LoVo (cell line): ENCODE measurements at places on chromosomes 7 and 10.

DNA sequence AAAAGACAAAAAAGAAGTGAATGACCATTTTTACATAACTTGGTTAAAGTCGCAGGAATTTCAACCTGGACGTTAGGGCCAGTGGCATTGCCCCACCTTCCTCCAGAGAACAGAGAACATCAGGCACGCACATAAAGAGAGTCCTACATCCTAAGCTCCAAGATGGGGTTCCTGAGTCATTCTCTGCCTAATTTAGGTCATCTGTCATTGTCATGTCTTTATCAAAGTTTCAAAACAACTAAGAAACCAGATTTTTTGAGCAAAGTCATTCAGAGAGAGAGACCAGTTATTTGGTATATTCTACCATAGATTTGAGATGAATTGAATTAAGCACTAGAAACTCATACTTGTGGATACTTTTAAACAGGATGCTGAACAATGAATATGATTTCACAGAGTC lies 241.7 kb downstream of the CALN1 start:
- DNase-seq, result no peak

- no peak for DNase-seq
These were observed 206.5 kb upstream of the PRKCQ start for GRCh38 chr10:6786579-6787031.

GRCh38 chr7:133528796-133529195 lies 275.9 kb downstream of the EXOC4 start:
- no peak for DNase-seq

GRCh38 chr7:67788669-67789068 lies 792.0 kb downstream of the TYW1 start:
- no peak for DNase-seq

- DNase-seq, result peak; percentile 24
These were observed 103.7 kb downstream of the ZNF92 start for GRCh38 chr7:65477326-65477725.

DNA sequence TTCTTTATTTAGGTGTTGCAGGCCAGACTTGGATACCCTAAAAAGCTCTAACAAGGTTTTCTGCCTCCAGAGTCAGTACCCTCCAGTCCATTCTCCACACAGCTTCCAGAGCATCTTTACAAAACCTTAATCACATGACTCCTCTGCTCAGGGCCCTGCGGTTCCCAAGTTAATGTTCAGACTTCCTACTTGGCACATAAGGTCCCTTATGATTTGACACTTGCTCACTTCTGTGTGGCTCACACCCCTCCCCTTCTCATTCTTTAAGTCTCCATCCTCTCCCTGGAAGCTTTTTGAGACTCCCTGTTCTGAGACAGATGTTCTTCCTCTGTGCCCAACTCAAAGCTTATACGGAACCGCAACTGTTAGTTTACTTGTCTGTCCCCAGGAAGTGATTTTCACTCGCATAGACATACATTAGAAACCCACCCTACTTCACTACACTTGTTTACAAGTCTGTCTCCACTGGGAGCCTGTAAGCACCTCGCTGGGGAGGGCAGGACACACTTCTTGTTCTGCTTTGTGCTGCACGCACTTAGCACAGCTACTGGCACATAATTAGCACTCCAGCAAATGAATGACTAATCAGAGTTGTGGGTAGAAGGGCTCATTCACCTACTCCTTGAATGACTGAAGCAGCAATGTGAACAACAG lies 154.3 kb upstream of the LAMB4 start:
- no peak for DNase-seq

DNA sequence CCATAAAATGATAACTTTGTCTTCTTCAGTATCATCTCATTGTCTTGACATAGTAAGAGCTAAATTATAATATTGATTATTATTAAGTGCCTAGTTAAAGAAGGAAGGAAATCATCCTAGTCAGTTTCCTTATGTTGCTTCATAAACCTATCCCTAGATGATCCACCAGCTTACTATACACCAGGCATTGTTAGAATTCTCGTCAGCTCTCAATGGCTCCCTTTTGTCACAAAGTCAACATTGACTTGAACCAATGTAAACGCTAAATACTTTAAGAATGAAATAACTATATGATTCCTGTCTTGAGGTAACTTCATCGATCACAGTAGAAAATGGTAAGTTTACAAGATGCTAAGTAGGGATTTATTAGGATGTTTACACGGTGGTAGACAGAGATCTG lies 1162.9 kb downstream of the CNTNAP2 start:
- DNase-seq, result no peak

DNA sequence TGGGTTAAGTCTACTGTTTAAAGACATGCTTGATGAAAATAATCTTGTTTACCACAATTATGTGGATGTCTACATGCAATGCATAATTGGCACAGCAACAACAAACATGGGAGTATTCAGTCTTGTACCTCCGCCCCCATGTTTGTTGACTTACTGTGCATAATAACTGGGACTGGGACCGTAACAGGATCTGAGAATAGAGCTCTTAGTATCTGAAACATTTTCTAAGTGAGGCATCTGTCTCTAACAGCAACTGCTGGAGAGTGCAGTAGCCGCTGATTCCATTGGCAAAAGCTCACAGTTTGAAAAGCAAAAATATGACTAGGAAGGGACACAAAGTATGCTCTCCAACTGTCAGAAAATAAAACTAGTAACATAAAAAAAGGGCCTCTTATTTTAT lies 61.6 kb downstream of the ENO4 start:
- DNase-seq, result no peak

DNA sequence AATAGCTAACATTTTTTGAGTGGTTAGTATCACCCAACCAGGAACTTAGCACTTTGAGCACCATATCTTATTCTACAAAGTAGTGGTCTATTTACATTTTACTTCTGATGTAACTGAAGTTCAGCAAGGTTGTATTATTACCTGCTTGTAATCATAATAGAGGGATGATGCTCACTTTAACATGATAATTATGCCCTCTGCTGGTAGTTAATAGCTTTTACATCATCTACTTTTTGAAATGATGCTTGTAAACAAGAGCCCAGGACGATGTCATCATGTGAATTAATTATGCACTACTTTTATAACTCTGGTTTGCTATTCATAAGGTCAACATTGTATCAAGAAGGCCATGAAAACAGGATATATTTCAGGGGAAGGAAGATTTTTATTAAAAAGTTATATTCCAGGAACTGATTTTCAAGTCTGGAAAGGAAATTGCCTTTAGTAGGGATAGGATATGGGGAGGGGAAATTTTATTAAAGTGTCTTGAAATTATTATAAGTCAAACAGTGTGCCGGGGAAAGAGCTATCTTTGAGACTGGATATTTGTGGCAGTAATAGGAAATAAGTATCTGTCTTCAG lies 80.3 kb upstream of the SCIN start:
- DNase-seq, result peak; percentile 71

GRCh38 chr10:22648547-22648961 lies 65.8 kb downstream of the PIP4K2A start:
- peak; percentile 24 for DNase-seq

DNA sequence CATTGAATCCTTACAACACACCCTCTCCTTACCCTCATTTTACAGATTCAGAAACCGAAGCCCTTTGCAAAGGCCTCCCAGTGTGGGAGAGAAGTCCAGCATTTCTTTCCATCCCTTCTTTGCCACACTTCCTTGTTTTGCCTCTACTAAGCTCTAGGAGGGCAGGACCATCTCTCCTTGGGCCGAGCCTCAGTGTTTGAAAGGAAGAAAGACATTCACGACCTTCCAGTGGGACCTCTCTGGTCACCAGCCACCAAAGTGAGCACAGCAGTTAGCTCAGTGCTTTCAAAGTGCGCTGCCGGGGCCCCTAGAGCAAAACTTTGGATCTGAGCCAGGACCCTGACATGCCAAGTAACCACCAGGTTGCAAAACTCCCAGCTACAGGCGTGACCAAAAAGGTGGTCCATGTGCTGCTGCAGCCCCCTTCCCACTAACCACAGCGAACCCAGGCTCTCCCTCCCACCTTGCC lies 12.4 kb downstream of the CTBP2 start:
- DNase-seq, result no peak

DNA sequence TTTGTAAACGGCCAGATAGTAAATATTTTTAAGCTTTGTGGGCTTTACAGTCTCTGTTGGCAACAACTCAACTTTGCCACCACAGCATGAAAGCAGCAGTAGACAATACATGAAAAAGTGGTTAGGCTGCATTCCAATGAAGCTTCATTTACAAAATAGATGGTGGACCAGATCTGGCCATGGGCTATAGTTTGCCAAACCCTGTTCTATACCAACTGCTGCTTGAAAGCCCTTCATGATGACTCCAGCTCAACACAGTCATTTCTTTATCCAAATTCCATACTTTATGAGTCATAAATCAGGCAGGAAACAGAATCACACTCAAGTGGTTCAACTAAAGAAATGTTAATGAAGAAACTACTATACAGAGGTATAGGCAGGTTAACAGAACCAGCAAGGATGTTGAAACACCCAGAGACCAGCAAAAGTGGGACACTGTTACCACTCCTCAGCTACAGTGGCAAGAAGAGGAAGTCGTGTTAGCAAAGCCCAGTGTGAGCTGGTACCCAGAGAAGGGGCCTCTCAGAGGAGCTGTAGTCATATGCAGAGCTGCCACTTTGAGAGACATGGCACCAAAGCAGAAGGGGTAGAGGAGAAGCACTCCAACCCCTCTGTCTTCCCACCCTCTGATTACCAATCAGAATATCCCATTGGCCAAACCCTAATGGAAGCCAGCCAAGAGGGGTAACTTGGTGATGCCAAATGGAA lies 72.5 kb downstream of the PRLHR start:
- peak; percentile 6 for DNase-seq

GRCh38 chr10:16231734-16232435 lies 204.9 kb upstream of the PTER start:
- no peak for DNase-seq

DNA sequence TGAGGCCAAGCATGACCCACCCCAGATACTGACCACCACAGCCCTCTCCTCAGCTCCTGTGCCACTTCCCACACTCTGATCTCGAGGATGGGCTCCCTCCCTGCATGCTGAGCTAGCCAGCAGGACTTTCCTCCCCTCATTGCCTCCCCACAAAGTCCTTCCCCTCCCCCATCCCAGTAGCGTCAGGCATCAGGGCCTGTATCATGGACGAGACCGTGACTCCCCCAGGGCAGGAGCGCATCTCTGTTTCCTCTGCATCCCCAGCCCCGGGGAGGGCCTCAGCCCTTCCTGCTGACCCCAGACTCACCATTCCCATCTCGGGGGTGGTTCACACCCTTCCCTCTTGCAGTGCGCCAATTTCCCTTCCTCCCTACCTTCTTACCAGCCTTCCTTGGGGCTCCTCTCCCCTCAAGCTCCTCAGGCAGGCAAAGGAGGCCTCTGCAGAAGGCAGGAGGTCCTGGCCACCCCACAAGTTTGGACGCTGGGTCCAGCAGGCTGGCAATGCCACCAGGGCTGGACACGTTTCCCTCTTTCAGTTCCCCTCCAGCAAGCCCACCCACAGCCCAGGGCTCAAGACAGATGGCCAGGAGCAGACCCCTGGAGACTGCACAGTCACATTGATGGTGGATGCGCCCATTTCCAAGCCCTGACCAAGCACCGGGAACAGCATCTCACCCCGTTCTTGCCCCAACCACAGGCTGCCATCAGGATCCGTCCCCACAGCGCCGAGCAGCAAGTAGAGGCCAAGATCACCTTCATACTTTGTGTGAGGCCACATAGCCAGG lies 36.5 kb downstream of the GRID1 start:
- DNase-seq, result no peak

DNA sequence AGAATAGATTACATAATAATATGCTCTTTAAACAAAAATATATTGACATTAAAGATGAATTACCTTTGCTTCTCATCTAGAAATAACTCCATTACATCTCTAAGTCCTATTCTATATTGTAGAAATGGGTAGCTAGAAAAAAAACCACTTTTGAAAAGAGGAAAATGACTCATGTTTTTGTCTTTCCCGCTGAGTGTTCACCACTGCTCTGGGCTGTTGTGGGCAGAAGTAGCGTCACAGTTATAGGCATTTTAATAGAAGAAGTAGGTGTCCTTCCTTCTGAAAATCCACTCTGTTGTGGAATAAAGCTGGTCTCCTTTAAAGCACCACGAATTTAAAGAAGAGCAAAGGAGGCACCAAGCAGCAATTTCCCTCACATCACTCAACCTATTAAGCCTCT lies 117.6 kb upstream of the NFE2L3 start:
- no peak for DNase-seq

DNA sequence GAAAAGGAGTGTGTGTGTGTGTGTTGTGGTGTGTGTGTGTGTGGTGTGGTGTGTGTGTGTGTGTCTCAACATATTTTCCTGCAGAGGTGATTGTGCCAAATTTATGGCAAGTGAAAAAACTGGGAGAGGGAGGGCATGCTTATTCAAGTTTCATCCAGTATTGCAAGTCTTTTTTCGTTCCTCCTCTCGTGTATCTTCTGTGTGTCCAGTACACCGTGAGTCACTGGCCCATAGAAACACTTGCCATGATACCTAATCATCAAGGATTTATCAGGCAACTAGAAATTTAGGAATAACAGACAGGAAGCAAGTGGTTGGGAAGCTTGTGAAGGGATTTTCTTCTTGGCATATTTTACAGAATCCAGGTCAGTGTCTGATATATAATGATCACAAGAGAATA lies 820.5 kb downstream of the GATA3 start:
- no peak for DNase-seq

DNA sequence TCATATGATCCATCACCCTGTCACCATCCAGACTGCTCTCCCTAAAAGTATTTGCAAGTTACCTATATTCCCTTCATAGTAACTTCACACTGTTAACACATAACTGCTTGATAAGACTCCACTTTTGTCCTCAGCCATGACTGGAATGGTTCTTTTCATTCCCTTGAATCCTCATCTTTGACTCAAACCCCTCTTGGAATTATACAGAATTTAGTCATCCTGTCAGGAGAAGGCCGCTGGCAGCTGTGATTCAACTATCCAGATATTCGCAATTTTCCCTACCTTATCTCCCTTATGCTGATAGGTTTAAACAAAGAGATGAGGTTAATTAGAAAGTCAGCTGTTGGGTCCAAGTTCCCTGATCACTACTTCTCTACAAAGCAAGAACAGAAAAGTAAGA lies 143.0 kb upstream of the HPS1 start:
- DNase-seq, result no peak

- no peak for DNase-seq
These were observed 32.0 kb upstream of the SLC35G1 start for GRCh38 chr10:93861825-93862224.

GRCh38 chr10:5589661-5590511 lies 65.1 kb downstream of the CALML3 start:
- no peak for DNase-seq

- DNase-seq, result no peak
These were observed 24.5 kb upstream of the MSRB2 start for GRCh38 chr10:23070913-23071218.

GRCh38 chr10:95517536-95518454 lies 43.4 kb downstream of the SORBS1 start:
- no peak for DNase-seq
